ENCODE measurements at places on chromosomes 1 and 21. TPM values are rescaled to one million over a fixed set of nuclear protein-coding genes. Genes with fewer than 3 reads are reported as not detected.
A peak's percentile ranks its signal among the peaks of the same experiment; 100 is the strongest.

Gene SPRR2G
- total RNA-seq, result not detected

GRCh38 chr1:15214527-15214926, 32.5 kb upstream of the FHAD1 start:
- no peak for DNase-seq

DNA sequence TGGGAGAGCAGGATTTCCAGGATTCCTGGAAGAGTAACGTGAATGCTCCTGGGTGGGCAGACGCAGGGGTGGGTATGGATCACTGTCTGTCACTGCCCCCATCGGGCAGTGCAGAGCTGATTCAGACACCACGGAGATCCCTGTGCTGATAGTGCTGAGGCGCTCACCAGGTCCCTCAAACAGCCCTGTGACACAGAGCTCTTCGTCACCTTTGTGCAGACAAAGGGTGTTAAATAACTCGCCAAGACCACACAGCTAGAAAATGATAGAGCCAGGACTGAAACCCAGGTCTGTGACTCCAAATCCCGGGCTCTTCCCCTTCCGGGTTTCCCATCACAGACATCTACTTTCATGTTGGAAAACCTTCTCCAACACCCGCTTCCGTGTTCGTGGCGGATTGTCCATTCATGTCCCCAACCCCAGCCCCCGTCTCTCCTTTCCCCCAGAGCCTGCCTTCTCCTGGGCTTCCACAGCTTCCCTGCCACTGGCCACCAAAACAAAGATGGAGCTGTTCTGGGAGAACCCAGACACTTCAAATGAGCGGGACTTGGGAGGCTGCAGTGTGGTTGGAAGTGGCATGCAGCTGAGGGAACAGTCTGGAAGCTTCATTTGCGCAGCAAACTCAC, 2.6 kb downstream of the EFHD2 start:
- DNase-seq, result no peak

- DNase-seq, result peak; percentile 51
Measured at GRCh38 chr1:155175281-155175926, 1.8 kb downstream of the TRIM46 start.

DNA sequence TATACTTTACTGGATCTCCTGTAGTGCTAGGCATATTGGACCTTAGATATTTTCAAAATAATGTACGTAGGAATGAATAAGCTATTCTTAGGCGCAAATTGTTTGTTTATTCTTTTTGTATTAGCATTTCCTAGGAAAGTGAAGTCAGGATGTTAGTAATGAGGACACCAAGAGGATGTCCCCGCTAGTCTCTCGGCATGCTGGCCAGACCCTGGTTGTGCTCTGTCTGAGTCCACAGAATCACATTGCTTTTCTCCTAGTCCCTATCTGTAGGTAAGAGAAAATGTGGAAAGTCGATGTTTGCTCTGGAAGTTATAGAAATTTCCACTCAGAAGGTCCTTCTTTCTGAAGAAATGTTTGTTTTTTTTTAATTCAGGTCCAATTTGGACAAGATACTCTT, 31.1 kb downstream of the DNM3 start:
- no peak for DNase-seq

DNA sequence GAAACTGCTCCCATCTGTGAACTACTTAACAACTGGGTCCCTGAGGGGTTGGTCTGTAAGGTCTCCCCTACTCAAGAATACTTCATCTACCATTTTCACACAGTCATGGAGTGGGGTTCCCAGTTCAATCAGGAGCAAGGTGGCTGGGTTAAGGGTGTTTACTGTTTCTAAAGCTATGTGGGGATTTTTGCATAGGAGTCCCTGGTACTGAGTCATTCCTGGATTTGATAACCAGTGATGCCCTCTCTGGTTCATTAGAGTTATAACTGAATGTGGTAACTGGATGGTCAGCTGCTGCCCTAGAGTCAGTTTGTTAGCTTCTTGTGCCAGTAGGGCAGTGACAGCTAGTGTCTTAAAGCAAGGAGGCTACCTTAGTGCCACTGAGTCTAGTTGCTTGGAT, 29.4 kb upstream of the KCNJ15 start:
- DNase-seq, result no peak

DNA sequence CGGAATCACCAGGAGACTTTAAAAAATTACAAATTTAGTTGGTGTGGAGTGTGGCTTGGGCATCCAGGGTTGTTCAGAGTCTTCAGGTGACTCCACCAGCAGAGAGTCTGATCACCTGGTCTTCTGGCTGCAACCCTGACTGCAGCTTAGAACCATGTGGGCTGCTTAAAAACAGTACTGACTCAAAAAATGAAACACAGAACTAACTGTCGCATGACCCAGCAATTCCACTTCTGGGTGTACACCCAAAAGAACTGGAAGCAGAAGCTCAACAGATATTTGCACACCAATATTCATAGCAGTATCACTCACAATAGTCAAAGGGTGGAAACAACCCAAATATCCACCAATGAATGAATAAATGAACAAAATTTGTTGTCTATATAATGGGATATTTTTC, 17.3 kb downstream of the TLR5 start:
- DNase-seq, result no peak

GRCh38 chr1:193265716-193266115, 79.3 kb upstream of the B3GALT2 start:
- no peak for DNase-seq

DNA sequence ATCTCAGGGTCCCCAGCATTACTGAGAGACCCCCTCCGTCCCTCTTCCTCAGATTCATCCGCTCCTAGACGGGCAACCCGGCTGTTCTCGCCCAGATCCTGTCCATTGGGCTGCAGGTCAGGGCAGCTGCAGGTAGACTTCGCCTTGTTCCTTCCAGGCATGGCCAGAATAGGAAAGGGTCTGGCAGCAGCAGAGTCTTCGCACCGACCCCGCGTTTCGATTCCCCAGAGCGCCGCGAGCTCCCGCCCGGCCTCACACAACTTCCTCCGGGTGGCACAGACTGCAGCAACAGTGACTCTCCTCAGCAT, 265 bp downstream of the NRDC start:
- DNase-seq, result no peak

Gene MATN1
- 0.19 TPM for total RNA-seq
